Esophagus squamous epithelium (tissue), 5 donors: ENCODE measurements at places on chromosomes 1 and 21.

DNA sequence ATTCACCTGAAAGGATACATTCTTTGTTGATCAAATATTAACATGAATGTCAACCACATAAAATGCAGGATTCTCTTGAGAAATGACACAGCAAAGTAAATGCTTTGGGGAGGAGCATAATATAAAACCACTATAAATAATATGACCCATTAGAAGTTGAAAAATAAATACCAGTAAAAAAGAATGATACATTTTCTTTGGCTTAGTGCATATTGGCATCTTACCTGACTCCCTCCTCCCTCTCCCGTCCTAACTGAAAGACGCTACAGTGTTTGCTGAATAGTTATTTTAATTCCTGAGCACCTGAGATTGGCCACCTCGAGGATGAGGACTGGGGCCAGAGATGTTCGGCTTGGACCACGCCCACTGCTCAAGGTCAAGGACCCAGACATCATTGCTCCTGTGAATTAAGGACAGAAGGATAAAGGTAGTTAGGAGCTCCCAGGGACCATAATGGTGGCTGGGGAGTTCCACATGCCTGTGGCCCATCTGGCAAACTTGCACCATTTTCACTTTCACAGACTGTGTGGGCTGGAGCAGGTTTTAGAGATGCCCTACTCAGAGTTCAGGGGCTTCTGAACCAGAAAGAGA is 16.4 kb upstream of the CPLANE2 start:
- DNase-seq = no peak

DNA sequence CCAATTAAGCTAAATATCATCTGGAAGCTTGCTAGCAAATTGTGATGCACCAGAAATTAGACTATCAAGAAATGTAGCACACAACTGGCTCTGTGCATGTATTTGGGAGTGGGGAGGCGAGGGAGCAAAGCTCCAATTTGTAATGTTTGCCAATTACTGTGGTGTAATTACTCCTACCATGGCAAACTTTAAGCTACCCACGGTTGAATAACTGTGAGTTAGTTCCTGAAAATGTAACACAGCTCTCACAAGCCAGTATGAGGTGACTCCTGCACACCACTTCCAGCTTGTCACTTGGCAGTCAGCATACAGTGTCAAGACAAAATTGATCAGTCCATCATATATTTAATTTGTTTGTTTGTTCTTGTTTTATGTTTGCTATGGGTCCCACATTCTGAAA is 141.2 kb downstream of the TM2D1 start:
- DNase-seq = no peak

DNA sequence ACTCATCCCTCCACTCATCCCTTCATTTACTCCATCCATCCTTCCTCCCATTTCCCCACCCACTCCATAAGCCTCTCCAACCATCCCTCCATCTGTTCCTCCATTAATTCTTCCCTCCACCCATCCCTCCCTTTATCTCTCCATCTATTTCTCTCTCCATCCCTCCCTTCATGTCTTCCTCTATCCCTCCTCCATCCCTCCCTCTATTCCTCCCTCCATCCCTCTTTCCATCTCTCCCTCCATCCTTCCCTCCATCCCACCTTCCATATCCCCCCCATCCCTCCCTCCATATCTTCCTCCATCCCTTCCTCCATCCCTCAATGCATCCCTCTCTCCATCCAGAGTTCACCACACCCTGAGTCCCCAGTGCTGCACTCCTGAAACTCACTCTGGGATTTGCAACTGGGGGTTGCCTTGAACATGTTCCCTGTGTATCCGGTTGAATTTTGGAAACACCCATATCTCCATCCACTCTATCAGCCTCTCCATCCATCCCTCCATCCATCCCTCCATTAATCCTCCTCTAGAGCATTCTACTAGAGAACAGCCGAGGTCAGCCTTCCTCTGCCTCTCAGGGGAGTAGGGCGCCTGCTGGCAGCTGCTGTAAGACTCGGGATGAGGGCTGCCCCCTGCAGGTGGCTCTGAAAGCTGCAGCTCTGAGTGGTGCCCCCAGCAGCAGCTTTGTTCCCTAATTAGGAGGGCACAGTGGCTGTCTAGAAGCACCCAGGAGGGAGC is 39.4 kb downstream of the ABCG1 start:
- DNase-seq = peak; percentile 32

- no peak for DNase-seq
Measured at GRCh38 chr1:26705788-26706311, 10.0 kb downstream of the ARID1A start.

DNA sequence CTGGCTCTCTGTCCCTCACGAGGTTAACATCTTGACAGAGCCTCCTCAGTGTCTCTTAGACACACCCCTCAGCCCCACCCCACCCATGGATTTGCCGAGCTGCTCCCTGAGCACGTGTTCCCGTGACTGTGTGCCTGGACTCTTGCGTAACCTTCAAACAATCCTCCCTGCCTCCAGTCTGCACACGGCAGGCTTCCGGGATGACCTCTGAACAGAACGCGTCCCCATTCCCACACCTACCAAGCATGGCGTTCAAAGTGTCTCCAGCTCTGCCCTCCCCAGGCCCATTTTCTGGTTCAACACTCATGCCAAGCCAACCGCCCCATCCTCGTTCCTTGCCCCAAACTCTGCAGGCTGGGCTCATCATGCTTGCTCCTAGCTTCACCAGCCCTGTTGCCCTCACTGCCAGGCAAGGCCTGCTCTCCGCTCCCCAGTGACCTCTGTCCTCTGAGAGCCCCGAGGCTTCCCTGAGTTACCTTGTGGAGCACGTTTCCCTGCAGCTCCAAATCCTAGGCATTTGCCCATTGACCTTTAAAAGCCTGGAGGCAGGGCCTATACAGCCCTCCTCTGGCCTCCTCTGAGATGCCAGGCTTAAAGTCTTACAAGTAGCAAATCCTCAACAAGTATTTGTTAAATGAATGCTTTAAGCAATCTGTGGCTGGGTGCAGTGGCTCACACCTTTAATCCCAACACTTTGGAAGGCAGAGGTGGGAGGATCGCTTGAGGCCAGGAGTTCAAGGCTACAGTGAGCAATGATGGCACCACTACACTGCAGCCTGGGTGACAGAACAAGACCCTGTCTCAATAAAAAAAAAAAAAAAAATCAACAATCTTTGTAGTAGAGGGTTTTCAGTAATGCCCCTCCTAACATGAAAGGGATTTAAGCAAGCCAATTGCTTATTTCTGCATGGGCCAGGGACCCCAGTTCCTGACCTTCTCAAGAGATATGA is 5.0 kb downstream of the AGT start:
- DNase-seq = no peak

DNA sequence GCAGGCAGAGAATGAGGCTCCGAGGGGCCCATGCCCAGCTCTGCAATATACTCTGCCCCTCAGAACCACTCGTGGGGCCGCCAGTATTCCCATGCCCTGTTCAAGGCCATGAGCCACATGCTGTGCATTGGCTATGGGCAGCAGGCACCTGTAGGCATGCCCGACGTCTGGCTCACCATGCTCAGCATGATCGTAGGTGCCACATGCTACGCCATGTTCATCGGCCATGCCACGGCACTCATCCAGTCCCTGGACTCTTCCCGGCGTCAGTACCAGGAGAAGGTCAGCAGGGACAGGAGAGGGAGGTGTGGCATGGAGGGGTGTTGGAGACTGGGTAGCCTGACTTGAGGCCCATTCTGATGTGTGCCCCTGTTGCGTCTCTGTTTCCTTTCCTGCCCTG is 7.2 kb downstream of the HCN3 start:
- no peak for DNase-seq

GRCh38 chr1:32948905-32949304 is 15.7 kb downstream of the RNF19B start:
- DNase-seq = no peak

- DNase-seq = no peak
Measured at GRCh38 chr1:175317309-175317708, 124.7 kb upstream of the KIAA0040 start.

DNA sequence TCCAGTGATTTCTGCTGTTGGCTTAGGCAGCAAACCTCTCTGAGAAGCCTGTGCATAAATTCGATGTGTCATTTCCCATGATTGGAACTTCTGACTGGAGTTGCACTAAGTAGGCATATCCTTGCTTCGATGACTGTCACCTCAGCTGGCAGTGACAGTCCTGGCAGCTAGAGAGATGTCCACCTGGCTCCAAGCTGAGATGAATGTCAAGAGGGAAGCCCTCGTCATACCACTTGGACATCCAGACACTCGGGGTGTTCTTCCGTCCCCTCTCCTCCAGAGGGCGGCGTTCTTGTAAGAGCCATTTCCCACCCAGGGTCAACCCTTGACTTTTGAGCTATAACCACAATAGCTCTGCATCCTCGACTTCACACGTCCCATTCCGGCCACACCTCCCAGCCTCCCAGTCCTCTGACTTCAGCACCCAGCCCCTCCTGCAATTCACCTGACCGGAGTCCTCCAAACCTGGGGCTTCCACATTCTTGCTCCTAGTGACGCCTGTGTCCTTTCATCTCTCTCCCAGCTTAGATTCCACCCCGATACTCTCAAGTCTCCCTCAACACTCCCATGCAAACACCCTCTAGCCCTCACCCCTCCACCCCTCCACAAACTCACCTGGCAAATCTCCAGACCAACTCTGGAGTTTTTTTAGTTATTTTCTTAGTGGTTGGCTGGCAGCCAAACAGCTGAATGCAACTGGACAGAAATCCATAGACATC is 17.3 kb downstream of the CA6 start:
- no peak for DNase-seq

DNA sequence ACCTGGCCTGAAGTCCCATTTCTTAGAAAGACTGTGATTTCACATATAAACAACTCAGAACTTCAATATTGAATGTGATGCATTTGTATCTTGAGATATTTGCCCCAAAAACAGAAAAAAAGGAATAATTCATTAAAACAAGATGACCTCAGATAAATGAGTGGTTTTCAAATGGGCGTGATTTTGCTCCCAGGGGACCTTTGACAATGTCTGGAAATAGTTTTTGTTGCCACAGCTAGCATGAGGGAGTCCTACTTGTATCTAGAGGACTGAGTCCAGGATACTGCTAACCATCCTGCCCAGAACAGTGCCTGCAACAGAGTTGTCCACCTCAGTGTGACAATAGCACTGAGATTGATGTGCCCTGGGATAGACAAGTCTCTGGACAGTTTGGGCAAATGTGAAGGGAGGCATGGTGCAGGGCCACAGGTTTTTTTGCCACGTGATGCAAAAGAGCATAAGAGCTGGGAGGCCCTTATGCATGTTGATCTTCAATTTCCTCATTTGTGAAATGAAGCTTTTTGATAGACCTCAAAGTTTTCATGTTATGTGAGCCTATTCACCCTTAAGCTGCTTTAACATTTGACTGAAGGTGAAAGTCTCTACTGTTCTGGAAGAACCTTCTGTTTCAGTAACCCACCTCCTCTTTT is 46.2 kb downstream of the MAP3K7CL start:
- DNase-seq = no peak

DNA sequence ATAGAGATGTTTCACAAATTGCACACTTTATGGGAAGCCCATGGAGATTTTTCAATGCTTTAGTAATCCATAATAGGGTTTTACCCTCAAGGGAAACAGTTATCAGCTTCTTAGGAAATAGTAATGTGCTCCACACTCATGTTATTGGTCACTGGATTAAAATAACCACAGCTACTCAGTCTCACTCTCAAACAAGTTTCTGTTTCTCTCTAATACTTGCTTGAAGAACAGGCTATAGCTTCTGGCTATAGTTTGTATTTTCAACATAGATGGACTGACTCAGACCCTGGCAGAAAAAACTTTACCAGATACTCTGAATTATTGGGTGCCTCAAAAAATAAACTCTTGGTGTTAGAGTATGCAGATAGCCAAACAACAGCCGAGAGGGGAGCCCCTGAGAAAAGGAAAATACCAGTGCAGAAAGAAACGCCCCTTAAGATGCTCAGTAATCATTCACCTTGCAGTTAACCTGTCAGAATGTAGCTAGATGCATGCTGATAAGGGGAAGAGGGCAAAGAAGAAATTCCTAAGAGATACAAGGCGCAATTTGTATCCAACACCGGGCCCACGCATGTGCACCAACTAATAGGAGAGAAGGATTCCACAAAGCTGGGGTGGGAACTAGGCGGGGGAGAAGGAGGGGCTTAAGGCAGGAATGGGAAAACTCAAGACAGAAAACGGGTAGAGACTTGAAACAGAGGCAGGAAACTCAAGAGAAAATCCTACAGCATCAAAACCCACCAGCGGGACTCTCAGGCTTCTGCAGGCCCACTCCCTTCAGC is 30.4 kb upstream of the PDE4B start:
- no peak for DNase-seq

GRCh38 chr21:40291560-40291959 is 424.3 kb downstream of the PCP4 start:
- DNase-seq = no peak

DNA sequence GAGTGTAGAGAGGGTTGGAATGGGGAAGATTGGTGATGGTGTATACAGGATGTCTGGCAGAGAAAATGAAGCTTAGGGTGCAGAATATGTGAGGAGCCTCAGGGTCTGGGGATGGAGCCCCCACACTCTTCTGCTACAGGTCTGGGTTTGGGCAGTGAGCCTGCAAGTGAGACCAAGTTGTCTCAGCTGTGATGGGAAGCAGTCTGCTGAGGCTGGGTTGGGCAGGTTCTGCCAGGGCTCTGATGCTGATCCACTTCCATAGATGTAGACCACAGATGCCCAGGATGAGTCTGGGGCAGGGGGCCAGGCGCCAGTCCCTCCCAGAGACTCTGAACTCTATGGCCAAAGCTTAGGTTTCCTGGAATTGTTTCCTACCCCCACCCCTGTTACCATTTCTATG is 516.9 kb downstream of the PTPRU start:
- DNase-seq = no peak

DNA sequence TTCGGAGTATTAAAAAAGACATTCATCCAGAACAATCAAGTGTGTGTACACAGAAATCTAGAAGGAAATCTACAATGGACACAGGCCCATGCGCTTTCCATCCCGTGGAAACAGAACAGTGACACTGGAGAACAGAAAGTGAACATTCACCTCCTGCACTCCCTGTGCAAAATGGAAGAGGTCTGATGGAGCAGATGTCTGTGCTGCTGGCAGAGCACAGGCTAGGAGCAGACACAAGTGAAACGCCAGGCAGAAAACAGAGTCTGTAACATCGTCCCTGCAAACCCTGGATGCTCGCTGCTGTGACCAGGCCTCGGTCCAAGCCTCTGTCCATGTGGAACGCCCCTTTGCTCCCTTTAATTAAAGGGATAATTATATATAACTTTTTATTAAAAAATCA is 36.1 kb downstream of the SLC45A1 start:
- no peak for DNase-seq

- DNase-seq = no peak
Measured at GRCh38 chr1:5643360-5644107, 348.7 kb downstream of the NPHP4 start.

GRCh38 chr1:230048322-230048721 is 18.7 kb upstream of the GALNT2 start:
- DNase-seq = no peak

GRCh38 chr1:33387625-33388024 is 43.3 kb downstream of the PHC2 start:
- DNase-seq = no peak

- DNase-seq = no peak
Measured at GRCh38 chr1:245079021-245079609, 75.7 kb upstream of the KIF26B start.

GRCh38 chr1:47403321-47403910 is 12.7 kb upstream of the FOXE3 start:
- DNase-seq = no peak

- no peak for DNase-seq
Measured at GRCh38 chr1:22224091-22224490, 81.2 kb upstream of the WNT4 start.
